Activated gamma-delta T cell treated with anti-CD3 and anti-CD28 coated beads, Interleukin-2, amount 50 U/mL, for 16 hours (primary cell): ENCODE measurements at places on chromosomes 3 and 15.

DNA sequence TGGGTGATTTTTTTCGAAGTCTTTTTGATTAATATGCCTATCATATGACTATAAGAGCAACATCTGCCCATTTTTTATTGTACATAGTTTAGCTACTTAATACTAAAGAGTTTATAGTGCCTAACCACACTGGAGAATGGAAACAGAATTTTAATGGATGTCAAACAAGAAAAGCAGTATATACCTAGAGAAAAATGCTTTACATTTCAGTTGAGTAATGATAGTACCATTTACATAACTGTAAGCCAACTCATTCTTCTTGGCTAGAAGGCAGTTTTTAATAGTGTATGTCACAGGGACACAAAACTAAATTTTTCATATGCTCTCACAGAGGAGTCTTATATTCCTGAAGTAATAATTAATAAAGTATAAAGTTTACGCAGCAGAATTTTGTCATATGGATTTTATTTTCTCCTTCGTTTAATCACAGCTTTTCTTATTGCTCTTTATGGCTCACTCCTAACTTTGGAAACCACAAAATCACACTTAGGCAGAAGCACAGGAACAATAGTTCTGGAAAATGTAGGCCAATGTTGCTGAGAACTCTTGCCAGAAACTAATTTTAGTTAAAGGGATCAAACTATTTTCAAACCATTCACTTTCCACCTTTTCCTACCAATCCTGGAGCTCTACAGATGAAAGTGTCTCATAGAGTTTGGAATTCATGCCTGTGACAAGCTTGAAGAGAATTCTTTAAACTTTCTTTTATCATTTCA is 243.6 kb downstream of the ZIC1 start:
- DNase-seq: no peak

GRCh38 chr3:153967260-153967659 is 153.9 kb upstream of the ARHGEF26 start:
- DNase-seq: no peak

GRCh38 chr3:116930786-116931185 is 221.2 kb downstream of the TUSC7 start:
- DNase-seq: no peak

GRCh38 chr15:96416934-96417759 is 86.6 kb downstream of the NR2F2 start:
- DNase-seq: no peak

DNA sequence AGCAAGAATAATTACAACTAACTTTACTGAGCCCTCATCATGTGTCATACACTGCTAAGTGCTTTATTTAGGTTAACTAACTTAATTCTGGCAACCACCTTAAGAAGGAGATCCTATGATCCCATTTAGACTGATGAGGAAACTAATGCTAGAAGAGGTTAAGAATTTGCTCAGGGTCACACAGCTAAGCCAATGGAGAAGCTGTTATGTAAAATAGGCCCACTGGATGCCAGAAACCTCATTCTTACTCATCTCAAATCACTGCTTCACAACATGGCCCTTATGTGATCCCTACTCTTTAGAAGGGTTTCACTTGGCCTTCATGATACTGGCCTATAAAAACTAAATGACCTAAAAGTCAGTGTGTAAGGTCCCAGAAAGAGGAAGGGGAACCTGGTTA is 41.2 kb downstream of the IMPG2 start:
- no peak for DNase-seq

DNA sequence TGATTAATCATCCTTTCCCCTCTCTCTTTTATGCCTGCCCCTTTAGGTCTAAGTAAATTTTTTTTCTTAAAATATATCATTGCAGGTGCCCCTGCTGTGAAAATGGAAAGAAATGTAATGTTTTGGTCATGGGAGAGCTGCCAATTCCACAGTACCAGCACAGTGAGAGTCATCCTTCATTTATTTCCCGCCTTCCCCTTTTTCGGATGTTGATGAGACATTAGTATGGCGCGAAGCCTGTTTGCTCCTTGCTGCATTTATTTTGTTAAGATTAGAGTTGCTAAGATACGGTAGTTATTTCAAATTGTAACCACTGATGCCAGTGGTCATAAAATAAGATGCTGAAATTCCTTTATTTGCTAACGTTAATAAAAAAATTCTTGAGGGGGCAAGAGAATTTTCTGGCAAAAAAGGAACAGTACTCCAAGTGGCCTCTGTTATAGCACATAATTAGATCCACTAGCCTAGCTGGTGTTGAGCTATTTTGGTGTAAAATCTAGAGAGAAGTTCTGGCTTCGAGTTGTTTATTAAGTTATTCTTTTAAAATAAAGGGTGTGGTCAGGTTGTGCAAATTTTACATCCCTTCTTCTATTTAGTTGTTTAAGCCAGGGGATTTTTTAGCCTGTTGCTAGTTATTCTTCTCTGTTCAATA is 62.8 kb downstream of the MDFIC2 start:
- DNase-seq: no peak

GRCh38 chr3:127796045-127796830 is 26.1 kb downstream of the MGLL start:
- no peak for DNase-seq

DNA sequence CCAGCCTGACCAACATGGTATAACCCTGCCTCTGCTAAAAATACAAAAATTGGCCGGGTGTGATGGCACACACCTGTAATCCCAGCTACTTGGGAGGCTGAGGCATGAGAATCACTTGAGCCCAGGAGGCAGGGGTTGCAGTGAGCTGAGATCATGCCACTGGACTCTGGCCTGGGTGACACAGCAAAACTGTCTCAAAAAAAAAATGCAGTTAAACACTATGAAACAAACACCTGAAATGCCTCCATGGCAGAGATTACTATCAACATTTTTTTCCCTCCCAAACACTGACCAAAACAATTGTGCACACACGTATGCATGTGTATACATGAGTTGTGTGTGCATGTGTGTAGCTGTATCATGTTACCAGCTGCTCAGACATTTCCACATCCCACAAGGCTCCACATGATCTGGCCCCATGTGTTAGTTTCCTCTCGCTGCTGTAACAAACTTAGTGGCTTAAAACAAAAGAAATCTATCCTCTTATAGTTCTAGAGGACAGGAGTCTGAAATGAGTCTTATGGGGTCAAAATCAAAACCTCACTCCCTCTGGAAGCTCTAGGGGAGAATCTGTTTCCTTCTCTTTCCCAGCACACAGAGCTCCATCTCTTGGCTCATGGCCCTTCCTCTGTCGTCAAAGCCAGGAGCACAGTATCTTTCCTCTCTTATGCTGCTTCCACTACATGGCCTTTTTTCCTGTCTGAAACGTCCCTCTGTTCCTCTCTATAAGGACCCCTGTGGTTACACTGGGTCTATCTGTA is 34.5 kb downstream of the SLC41A3 start:
- DNase-seq: no peak

- no peak for DNase-seq
Observed at GRCh38 chr3:125032683-125033082, 23.1 kb downstream of the HEG1 start.

DNA sequence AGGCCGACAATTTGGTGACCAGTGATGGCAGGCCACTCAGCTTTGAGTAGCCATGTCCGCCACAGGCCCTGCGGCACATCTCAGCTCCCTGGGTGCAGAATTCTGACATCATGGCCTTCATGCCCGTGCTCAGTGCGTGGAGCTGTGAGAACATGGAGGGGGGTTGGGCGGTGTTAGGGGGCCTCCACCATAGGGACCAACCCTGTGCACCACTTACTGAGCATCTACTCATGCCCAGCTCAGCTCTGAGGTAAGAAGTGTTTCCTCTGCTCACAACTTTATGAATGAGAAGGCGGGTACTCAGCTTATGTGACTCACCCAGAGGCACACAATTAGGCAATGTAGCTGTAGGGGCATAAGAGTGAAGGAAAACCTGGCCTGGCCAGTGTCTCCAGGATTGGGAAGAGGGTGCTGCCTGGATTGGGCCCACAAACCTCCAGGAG is 10.5 kb downstream of the ACOX2 start:
- no peak for DNase-seq

- DNase-seq: no peak
Observed at GRCh38 chr15:57785959-57786358, 79.4 kb downstream of the POLR2M start.

GRCh38 chr15:41018534-41018933 is 65.3 kb downstream of the CHAC1 start:
- DNase-seq: no peak

- no peak for DNase-seq
Observed at GRCh38 chr3:39278616-39278935, 1.3 kb downstream of the CX3CR1 start.

DNA sequence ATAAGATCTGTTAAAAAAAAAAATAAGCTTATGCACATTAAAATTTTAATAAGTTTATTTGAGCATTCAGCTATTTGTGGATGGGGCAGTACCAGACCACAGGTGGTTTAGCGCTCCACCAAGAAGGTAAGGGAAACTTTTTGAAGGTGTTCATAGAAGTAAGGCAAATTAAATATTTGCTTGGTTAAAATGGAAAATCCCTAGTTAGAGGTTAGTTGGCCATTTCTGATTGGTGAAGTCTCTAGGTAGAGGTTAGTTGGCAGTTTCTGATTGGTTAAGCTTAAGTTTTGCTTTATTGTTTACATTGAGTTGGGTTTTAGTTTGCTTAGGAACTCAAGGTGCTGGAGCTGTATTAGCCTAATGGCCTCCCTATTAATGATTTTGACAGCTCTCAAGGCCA is 30.7 kb downstream of the SCN11A start:
- DNase-seq: no peak

GRCh38 chr15:72168131-72168807 is 29.3 kb downstream of the GRAMD2A start:
- DNase-seq: no peak

DNA sequence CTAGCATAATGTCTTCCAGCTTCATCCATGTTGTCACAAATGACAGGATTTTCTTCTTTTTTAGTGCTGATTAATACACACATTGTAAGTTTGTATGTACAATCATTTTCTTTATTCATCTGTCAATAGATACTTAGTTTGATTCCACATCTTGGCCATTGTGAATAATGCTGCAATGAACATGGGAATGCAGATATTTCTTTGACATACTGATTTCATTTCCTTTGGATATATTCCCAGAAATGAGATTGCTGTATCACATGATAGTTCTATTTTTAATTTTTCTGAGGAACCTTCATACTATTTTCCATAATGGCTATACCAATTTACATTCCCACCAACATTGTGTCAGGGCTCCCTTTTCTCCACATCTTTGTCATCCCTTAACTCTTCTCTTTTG is 117.9 kb downstream of the MEIS2 start:
- no peak for DNase-seq

GRCh38 chr3:159911664-159912037 is 77.0 kb upstream of the IL12A start:
- no peak for DNase-seq

GRCh38 chr3:183114384-183115178 is 15.3 kb upstream of the MCCC1 start:
- no peak for DNase-seq

DNA sequence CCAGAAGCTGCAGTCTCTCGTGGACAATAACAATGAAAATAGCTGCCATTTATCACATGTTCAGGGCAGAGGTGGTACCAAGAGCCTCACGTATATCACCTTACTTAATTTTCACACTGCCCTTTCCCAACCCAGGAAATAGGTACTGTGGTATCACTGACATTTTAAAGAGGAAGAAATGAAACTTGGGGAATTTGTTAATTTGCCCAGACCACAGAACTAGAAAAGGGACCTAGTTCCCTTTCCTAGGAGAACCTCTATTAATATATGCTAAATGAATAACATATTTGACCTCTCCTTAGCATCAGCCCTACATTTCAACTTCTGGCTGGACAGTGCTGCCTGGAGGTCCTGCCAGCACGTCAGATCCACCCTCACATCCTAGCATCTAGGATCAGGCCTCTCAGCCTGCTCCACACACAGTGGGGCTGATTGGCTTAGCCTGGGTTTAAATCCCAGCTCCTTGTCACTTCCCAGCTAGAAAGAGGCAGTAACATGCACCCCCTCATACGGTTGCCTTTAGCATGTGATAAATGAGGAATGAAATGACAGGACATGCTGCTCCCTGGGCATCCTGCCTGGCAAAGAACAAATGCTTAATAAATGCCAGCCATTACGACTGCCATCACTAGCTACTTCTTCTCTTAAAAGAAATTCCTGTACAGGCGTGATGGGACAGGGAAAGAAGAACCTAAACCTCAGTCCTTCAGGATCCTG is 95.1 kb upstream of the TNFAIP8L3 start:
- no peak for DNase-seq

GRCh38 chr15:70375006-70375431 is 277.3 kb upstream of the TLE3 start:
- no peak for DNase-seq

GRCh38 chr3:153856932-153857331 is 264.3 kb upstream of the ARHGEF26 start:
- DNase-seq: no peak

DNA sequence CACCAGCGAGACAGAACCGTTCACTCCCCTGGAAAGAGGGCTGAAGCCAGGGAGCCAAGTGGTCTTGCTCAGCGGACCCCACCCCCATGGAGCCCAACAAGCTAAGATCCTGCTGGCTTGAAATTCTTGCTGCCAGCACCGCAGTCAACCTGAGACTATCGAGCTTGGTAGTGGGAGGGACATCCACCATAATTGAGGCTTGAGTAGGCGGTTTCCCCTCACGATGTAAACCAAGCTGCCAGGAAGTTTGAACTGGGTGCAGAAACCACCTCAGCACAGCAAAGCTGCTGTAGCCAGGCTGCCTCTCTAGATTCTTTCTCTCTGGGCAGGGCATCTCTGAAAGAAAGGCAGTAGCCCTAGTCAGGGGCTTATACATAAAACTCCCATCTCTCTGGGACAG is 151.0 kb downstream of the MBNL1 start:
- DNase-seq: no peak

DNA sequence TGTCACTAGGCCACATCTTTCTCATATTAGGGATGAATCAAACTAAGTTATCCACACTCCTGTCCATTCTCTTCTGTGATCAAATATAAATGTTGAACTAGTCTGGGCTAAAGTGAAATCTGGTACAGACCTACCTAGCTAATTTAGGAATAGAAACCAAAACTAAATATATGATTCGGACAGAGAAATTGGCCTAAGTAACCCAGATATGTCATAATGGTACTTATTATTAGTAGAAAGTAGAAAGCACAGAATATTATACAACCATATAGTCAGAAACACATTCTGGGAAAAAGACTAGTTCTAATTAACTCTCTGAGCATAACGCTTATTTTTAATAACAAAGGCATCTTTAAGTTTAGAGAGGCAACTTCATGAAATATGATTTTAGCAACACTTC is 389.0 kb downstream of the LSAMP start:
- no peak for DNase-seq

GRCh38 chr15:55408012-55408928 is at the start of the genes CCPG1 and PIERCE2:
CCPG1 (minus strand) TSS chr15:55408359; CDS start chr15:55389424, 18,935 bp downstream.
PIERCE2 (plus strand) TSS chr15:55408495; CDS start chr15:55408769, 274 bp downstream.
- peak; percentile 77 for DNase-seq

- DNase-seq: no peak
Observed at GRCh38 chr15:58951388-58952007, 18.0 kb upstream of the SLTM start.
